ENCODE measurements at places on chromosomes 12 and 14.

DNA sequence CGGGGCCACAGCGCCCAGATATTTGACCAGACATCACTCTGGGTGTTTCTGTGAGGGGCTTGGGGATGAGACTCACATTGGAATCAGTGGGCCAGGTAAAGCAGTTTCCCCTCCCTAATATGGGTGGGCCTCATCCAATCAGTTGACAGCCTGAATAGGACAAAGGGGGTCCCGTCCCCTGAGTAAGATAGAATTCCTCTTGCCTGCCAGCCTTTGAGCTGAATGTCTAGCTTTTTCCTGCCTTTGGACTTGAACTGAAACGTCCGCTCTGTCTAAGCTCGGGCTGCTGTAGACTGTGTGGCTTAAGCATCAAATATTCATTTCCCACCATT is 88.8 kb upstream of the DIO3 start:
- H3K4me1 ChIP-seq = no peaks in the 10 kb centered on the region
- no peak overlapping the region for H3K27ac ChIP-seq
- DNase-seq = no peak
- no peaks in the 10 kb centered on the region for H3K27me3 ChIP-seq
- no peak overlapping the region for H3K4me3 ChIP-seq

- H3K4me1 ChIP-seq = no peaks in the 10 kb centered on the region
- no peaks in the 10 kb centered on the region for H3K36me3 ChIP-seq
- no peak overlapping the region for H3K27ac ChIP-seq
Measured at GRCh38 chr14:79161571-79161970, 991.4 kb downstream of the NRXN3 start.

DNA sequence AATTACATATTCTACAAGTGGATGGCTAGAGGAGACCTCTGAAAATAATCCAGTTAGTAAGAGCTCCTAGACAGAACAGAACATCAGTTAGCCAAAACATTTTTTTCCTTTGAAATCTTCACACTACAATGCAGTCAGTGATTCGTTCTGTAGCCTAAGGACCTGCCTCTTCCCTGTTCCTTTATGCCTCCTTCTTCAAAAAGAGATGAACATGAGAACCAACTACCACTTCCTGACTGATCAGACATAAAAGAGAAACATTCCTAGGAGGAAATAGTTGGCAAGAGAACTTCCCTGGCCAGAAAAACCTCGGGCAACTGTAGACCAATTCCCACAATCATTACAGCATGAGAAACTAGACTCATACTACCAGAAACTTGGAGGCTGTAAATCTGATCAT is 29.4 kb downstream of the ITPR2 start:
- no peak overlapping the region for H3K27ac ChIP-seq
- H3K27me3 ChIP-seq = no peaks in the 10 kb centered on the region
- H3K4me1 ChIP-seq = no peaks in the 10 kb centered on the region
- no peak for DNase-seq
- H3K36me3 ChIP-seq = no peaks in the 10 kb centered on the region

DNA sequence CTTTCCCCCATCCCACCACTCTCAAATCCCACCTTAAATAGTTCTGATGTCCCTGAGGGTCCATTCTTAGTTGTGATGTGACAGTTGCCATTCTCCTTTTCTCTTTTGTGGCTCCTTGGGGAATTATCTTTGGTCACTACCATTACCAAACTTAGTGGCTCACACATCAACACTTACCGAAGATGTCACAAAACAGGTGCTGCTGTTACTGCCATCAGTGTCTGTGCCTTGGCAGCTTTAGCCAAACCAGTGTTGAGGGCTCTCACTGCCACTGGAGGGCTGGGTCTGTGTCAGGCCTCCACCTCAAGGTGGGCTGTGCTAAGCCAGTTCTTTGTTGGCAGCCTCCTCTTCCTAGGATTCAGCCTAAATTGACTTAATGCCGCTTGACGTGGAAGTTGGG is 144.0 kb downstream of the MYRFL start:
- H3K27me3 ChIP-seq = no peaks in the 10 kb centered on the region

DNA sequence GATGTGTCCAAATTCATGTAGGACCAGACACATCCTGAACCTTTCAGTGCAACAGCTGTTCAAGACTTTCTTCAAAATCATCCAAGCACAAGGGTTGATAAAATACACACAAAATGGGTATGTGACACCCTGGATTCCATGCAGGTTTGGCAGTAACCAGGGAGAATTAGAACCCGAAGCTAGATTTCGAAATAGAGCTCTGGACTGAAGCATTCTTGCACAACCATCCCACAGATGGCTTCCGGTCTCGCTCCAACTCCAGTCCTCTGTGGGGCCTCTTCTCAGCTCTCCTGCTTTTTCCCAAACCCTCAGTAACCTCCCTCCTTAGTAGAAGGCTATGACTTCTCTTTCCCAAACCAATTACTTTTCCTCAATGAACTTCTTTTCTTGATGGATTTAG is 171.3 kb downstream of the TTC7B start:
- H3K4me3 ChIP-seq = no peak overlapping the region
- DNase-seq = no peak
- H3K27me3 ChIP-seq = no peaks in the 10 kb centered on the region

DNA sequence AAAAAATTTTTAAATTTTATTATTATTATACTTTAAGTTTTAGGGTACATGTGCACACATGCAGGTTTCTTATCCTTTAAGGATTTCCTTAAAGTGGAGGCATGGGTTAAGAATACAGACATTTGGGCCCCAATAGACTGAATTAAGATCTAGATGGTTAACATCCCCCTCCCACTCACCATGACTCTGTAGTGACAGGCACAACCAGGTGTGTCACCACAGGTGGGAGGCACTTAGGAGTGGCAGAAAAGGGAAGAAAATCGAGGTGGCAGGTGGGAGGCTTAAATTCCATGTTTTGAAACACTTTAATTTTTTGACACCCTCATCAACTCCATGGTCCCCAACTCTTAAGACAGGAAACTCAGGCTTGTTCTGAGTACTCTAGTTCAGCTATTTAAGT is 37.6 kb upstream of the GRIP1 start:
- no peaks in the 10 kb centered on the region for H3K36me3 ChIP-seq
- DNase-seq = no peak
- H3K4me1 ChIP-seq = no peaks in the 10 kb centered on the region
- H3K27ac ChIP-seq = no peak overlapping the region
- no peaks in the 10 kb centered on the region for H3K27me3 ChIP-seq
- no peak overlapping the region for H3K4me3 ChIP-seq

- no peak overlapping the region for H3K27ac ChIP-seq
- no peaks in the 10 kb centered on the region for H3K36me3 ChIP-seq
- H3K4me3 ChIP-seq = no peak overlapping the region
- no peak for DNase-seq
Measured at GRCh38 chr12:68011882-68012207, 22.6 kb downstream of the IFNG-AS1 start.

GRCh38 chr12:10511756-10512355 is 6.2 kb downstream of the EIF2S3B start:
- H3K4me3 ChIP-seq = no peak overlapping the region
- no peaks in the 10 kb centered on the region for H3K36me3 ChIP-seq
- DNase-seq = no peak
- no peaks in the 10 kb centered on the region for H3K27me3 ChIP-seq
- no peaks in the 10 kb centered on the region for H3K4me1 ChIP-seq
- H3K27ac ChIP-seq = no peak overlapping the region

DNA sequence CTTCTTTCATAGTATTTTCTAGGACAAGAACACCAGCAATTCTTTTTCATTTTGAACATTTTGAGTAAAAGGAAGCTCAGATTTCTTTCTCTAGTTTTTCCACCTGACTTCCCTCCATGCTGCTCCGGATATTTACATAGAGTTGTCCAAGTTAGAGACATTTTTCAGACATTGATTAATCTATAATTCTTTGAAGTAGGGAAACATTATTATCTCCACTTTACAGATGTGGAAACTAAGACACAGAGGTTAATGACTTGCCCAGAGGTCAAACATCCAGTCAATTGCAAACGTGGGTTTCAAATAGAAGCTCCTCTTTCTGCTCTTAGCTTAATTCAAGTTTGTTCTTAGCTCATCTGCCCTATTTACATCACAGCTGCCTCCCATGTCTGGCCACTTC is 138.3 kb downstream of the EGLN3 start:
- no peak overlapping the region for H3K27ac ChIP-seq
- H3K4me1 ChIP-seq = no peaks in the 10 kb centered on the region
- no peaks in the 10 kb centered on the region for H3K27me3 ChIP-seq
- no peak for DNase-seq

DNA sequence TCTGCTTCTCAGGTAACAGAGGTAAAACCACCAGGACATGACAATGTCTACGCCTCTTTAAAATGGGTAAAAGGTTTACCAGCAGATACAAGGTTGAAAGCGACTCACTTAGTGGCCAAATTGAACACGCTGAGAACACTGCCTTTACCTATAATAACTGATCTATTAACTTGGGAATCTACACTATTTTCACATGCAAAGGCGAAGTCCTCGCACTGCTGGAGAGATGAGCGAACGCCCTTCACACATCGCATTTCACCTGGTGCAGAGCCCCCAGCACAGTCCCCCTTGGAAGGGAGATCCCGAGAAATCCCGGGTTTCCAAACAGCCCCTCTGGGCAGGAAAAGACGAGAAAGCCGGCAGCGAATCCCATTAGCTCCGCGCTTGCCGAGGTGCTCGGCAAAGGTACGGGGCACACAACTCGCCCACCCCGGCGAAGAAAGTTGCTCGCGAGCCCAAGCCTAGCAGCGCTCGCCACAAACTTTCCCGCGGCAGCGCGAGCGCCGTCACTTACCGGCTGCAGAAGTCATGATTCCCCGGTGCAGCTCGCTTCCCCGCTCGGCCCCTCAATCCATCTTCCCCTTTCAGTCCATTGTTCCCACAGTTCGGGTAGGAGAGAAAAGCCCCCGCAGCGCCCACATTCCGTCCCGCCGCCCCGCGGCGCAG is 423 bp downstream of the FGD6 start:
- DNase-seq = no peak
- no peaks in the 10 kb centered on the region for H3K27me3 ChIP-seq
- peak overlapping the region; percentile 73 for H3K4me3 ChIP-seq
- no peaks in the 10 kb centered on the region for H3K4me1 ChIP-seq
- no peaks in the 10 kb centered on the region for H3K36me3 ChIP-seq
- peak overlapping the region; percentile 96 for H3K27ac ChIP-seq

All from effector memory CD4-positive, alpha-beta T cell (primary cell).